Activated CD4-positive, alpha-beta T cell treated with anti-CD3 and anti-CD28 coated beads, Interleukin-2, amount 50 U/mL, for 48 hours (primary cell): ENCODE measurements at places on chromosomes 11 and 22.

- no peak for DNase-seq
Measured at GRCh38 chr11:11581481-11581880, 40.3 kb downstream of the GALNT18 start.

DNA sequence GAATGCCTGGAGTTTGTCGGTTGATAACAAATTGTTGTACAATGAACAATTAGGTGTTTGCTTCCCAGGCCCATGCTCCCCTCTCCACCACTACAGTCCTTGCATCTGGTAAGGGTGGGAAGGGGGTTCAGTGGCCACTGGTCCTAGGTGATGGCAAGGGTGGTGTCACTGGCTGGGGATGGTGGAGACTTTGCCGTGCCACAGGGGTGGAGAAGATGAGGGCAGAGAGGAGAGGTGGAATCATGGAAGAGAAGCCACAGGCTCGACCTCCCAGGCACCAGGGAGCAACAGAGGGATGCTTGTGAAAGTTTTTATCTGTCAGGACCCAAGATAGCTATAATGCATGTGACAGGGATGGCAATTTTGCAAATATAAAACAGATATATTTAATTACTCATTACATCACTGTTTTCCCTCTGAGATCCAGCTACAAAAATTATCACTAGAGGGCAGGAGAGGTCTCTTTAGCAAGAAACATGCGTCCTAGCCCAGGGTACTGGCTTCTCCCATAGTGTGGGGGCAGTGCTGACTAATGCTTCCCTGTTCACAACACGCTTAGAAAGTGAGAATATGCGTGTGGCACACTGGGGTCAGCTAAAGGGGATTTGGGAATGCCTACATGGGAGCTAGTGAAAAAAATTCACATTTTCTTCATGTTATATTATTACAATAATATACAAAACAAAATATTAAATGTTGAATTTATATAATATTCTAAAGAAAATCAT is 49.0 kb upstream of the AMPD3 start:
- peak; percentile 55 for DNase-seq

GRCh38 chr22:18075720-18076497 is 1.9 kb upstream of the PEX26 start:
- no peak for DNase-seq

GRCh38 chr11:12376259-12377081 is 901 bp upstream of the PARVA start:
- no peak for DNase-seq

DNA sequence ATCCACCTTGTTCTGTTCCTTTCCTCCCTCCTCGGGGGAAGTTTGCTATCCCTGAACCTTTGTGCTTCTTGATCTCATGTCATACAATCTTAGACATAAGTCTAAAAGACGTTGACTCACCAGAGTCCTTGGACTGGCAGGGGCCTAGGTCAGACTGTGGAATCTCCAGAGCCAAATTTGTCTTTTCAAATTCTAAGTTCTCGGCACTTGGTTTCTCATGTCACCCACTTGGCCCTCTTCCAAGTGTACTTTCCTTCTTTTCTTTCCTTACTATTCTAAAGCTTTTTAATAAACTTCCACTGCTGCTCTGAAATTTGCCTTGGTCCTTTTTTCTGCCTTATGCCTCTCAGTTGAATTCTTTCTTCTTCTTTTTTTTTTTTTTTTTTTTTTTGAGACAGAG is 30.1 kb upstream of the SMPD1 start:
- no peak for DNase-seq

GRCh38 chr22:28252539-28252938 is 333.5 kb upstream of the PITPNB start:
- DNase-seq: no peak

- no peak for DNase-seq
Measured at GRCh38 chr11:69576069-69576782, 64.7 kb upstream of the CCND1 start.

- no peak for DNase-seq
Measured at GRCh38 chr11:79212741-79213190, 228.1 kb downstream of the TENM4 start.

- DNase-seq: no peak
Measured at GRCh38 chr11:19966441-19966840, 193.8 kb downstream of the DBX1 start.

DNA sequence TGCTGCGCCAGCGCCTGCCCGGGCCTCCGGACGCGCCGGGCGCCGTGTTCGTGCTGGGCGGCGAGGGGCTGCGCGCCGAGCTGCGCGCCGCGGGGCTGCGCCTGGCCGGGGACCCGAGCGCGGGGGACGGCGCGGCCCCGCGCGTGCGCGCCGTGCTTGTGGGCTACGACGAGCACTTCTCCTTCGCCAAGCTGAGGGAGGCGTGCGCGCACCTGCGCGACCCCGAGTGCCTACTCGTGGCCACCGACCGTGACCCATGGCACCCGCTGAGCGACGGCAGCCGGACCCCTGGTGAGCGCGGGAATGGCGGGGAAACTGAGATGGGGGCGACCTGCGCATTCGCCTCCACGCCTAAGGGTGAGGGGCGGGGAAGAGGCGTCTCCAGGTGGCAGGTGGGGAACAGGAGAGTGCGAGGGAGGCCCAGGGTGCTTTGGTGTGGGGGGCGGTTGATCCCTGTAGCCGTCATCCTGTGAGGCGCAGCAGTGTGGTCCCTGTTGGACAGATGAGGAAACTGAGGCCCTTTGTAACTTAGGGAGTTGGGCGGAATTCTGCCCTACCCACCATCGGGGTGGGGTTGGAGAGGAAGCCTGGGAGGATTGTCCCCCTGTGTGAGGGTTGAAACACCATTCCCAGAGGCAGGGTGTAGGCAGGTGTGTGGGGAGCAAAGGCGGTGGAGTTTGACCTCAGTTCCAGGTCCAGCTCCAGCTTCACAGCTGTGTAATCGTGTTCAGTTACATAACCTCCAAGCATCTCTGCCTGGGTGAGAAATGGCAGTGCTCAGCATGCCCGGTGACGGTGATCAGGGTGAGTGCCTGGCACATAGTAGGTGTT is 758 bp downstream of the PDXP start:
- DNase-seq: peak; percentile 25

DNA sequence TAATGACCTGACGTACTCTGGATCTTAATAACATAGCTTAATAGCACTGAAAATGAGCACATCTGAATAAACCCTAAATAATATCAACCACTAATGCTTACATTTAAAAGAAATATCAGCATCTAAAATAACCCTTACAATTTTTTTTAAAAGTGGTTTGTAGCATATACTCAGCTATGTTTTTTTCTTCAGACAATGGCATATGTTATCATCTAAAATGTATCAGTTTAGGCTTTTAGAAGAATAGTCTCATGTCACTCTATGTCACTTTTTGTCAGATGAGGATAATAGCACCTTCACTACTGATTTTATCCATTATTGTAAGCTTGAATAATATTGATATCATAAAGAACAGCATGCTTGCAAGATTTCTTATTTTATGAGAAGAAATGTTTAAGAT is 654.9 kb upstream of the ANO5 start:
- DNase-seq: no peak

DNA sequence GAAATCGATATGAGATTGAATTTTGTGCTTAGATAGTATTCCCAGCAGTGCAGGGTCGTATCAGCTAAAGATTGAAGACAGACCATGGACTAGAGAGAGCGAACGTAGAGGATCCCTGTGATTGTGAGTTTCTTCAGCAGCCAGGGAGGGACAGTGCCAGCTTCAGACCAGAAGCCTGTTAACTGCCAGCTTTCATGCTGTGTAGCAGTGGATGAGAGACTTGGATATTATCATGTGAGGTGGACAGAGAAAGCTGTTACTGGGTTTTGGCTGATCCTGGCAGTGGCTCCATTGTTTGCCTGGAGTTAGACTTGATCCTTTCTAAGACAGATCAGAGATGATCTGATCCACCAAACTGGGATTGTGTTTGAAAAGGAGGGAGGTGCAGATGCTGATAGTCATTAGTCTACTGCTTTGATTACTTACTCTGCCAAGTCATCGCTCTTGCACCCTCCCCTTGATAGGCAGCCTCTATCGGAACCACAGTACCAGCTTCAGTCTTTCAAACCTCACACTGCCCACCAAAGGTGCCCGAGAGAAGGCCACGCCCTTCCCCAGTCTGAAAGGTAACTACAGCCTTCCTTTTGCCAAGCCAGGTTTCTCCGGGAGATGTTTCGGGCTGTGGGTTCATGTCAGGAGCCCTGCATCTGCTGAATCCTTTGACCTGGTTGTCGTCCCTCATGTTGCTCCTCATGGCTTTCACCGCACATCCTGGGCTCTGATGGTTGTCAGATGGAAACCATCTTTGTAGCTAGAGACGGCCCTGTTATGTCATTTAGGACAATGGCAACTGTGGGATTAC is 16.2 kb downstream of the MADD start:
- no peak for DNase-seq

DNA sequence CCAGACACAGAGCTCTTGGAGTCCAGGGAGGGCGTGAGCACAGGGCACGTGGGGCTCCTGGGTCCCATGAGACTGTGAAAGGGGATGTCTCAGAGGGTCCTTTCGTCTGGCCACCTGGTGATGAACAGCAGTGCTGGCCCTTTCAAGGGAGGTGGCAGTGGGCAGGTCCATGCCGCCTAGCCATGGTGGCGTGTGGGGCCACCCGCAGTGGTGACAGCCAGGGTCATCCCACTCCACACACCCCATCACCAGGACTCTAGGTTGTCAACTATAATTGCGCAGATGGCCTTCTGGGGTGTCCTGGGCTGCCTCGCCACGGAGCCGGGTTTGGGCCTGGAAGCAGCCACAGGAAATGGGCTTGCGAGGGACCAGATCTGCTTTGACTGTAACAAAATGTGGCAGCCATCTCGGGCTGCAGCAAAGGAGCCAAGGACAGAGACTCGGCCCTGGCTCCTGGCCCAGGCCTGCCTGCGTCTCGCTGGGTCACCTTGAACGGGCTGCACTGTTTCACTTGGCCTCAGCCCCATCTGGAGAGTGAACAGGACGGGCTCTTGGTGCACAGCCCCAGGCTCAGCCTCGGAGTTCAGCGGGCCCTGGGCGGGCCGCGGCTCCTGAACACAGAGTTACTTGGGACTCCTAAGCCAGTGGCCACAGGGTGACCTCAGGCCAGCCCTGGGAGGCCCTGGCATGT is 1350.5 kb downstream of the BRD1 start:
- no peak for DNase-seq
